ENCODE measurements at places on chromosomes 16 and 17.

DNA sequence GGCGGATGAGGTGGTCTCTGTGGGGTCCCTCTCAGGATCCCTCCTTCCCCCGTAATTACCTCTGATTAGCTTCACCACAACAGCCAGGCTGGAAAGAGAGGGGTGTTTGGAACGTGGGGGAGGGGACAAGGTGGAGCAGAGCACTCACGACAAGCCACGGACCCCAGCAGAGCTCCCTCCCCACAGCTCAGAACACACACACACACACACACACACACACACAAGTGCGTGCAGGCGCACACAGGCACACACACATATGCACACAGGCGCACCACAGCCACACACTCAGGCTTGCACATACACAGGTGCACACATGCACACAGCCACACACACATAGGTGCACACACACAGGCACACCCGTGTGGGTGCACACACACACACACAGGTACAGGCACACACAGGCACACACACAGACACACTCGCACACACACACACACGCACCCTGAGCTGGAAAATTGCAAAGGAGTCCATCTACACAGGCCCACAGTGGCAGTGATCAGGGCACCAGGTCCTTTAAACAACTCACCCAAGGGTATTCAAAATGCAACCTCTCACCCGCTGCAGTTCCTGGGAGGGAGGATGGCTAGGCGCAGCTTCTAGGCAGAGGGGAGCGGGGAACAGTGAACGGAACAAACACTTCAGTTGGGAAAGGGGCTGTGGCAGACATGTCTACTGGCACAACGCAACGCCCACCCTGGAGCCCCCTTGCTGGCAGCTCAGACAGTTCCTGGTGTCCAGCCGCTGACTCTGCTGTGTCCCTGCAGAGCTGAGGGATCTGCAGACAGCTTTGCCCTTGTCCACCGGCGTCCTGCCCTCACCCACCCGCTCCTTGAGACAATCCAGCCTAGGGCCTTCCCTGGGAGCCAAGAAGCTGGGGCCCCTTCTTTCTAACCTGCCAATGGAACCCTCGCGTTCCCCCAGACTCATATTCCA lies 59.9 kb upstream of the DLX4 start:
- no peak for DNase-seq

GRCh38 chr16:1420111-1420539 lies 422 bp downstream of the UQCC4 start:
- DNase-seq: no peak

GRCh38 chr17:2792366-2793169 lies 3.7 kb upstream of the RAP1GAP2 start:
- no peak for DNase-seq

- DNase-seq: no peak
Measured at GRCh38 chr16:16120044-16120381, 103.3 kb downstream of the ABCC6 start.

GRCh38 chr16:58262592-58262991 lies 32.2 kb downstream of the PRSS54 start:
- no peak for DNase-seq

DNA sequence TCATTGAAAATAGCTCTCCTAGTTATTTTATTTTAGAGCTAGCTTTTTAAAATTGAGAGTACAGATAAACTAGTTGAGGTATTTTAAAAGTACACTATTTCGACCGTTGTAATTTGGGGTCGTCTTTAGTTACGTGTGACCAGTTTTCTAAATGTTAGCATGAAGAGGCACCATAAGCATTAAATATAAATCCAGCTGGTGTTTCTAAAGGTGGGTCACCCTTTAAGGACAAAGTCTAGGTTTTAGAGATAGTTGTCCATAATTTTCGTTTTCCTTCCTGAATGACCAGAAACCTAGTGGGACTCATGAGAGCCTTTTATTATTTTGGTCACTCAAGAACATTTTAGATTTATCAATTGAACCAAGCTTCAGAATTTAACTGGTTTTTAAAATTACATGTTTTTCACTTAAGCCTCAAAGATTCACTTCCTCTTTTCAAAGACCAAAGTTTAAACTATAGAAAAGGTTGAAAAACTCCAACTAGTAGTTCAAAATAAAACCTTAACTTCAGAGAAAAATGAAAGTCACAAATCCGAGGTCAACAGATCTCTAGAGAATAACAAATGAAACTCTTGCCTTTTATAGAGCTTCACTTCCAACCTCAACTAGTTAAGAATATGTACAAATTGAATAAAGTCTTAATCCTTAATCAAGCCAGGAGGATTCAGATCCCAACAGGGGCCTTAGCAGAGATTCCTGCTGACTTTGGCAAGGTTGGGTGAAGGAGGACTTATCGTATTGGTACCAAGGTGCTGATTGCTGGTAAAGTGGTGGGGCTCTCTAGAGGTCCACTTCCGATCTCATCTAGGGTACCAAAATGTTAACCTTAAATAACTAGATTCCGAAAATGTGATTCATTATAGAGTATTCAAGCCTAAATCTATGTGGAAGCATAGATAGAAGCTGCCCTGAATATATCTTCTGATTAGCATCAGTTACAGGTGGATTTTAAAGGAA lies 32.5 kb downstream of the PHKB start:
- no peak for DNase-seq

GRCh38 chr17:63150994-63151464 lies 185.0 kb downstream of the TANC2 start:
- no peak for DNase-seq

DNA sequence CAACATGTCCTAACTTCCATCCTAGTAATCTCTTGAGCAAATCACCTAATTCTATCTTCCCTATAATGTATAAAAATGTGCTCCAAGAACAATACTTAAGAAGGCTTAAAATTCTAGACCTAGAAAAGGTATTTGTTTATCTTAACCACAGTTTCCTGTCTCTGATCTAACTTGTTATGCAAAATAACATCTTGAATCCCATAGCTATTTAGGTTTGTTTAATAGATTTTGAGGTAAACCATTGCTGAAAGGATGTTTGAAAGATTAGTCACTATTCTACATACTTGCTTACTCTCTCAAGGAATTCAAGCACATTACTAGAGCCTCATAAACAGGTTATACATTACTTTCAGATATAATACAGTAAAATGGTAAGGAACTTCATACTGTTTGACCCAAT lies 13.0 kb downstream of the CA10 start:
- DNase-seq: no peak

DNA sequence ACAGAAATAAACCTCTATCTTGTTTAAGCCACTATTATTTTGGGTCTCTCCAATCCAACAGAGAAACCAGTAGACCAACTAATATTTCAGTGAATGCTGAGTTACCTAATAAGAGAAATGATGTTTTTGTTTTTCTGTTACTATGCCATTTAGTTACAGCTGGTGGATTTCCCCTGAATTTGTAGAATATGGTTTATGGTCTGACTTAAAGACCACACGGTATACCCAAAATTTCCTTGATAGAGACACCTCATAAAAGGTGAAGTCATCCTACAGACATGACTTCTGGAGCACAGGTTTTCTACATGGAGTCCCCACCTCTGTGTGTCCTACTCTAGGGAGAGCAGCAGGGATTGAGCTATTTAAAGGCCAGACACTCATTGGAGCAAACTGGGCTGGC lies 13.3 kb downstream of the PIK3R5 start:
- no peak for DNase-seq

DNA sequence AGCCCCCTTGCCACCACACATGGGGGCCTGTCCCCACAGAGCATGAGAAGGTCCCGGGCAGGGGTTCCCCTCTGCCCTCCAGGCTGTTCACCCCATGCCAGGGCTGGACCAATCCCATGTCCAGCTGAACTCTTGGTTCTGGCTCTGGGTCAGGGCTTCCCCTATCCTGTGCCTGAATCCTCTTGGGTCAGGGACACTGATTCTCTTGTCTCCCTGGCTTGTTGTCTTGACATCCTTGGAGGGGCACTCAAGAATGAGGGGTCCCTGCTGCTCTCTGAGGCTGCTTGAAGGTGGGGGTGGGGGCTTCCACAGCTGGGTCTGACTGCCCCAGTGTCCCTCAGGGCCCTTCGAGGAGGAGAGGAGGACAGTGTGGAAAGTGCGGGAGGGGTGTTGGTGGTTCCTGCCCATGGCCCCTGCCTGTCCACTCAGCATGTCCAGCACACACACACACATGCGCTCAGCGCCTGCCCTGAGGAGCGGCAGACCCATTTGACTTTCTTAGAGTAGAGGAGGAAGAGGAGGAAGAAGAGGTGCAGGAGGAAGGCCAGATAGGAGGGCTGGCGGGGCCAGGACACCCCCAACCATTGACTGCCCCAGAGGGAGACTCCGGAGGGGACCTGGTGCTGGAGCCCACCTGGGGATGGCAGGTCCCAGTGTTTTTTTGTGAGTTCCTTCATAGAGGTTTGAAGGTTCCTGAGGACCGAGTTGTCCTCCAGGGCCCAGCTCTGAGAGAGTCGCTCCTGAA lies 47.0 kb downstream of the TNFRSF13B start:
- no peak for DNase-seq

GRCh38 chr17:36185416-36185815 lies 9.0 kb upstream of the TBC1D3B start:
- no peak for DNase-seq

GRCh38 chr17:8237175-8237574 lies 10.7 kb downstream of the CTC1 start:
- DNase-seq: no peak

DNA sequence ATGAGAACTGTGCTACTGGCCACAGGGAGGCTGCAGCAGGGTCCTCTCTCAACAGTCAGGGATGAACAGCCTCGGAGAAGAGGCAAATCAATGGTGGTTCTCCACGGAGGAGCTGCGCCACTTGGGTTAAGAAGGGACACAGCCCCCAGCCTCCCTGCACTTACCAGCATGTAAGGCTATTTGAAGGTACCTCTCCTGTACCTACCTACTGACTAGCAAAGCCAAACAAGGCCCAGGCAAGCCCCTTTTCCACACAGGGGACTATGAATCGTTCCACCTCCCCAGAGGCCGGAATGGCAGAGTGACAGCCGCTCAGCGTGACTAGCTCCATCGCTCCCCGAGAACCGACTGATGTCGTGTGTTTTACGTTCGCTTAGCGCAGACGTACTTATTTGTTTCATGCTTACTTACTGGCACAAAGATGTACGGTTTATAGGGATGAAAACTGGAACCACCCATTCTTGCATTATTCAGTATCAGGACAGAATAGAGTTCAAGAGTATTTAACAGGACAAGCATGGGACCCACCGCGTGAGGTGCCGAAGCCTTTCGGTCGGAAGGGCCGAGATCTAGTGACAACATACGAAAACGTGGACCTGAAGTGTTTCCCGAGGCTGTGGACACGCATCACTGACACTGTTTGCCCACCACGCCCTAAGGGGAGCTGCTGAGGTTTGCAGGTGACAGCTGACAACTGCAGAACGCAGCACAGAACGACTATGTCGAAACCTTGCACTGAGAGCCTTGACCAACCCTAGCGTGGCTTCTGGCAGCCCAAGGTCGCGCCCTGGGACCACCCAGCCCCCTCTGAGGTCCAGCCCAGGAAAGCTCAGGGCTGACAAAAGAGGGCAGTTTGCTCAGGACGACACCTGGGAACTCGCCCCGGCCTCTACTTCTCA lies 1.0 kb downstream of the TEPSIN start:
- DNase-seq: peak; percentile 29

DNA sequence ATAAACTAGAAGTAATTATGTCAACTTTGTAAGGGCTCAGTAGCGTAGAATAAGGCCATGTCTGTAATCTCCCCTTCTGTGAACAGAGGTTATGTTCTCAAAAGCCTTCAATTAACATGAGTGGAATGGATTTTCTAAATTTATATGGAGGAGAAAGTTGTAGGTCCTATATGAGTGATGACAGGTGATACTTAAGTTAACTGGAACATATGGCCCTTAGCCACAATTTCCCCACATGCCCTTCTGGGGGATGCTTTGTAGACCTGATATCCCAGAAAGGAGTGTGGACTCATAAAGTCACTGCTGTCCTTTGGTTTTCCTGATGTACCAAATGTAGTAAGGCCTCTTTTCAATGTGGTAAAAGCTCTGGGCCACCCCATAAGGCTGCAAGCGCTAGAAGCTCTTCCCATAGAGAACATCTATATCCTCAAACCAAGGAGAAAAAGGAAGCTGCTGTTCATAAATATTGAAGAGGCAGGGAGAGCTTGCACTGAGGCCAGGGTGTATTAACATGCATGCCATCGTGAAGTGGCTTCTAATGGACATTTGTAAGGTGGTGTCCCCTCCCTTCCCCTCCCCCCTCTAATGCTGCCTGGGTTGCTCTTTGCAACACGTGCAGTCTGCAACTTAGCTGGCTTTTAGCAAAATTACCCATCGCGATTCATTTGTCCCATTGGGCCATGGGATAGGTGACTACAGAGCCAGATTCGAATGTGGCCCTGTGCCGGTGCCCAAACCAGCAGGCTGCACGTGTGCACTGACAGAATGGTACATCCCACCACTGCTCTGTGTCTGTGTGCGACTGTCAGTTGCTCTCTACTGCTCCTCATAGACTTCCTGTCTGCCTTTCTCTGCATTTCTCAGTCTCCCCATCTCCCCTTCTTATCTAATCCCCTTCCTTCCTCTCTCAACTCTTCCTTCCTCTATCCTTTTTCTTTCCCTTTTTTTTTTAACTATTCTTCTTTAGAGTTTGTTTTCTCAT lies 269.0 kb downstream of the WWOX start:
- no peak for DNase-seq
